ENCODE measurements at places on chromosomes 5 and 9.

DNA sequence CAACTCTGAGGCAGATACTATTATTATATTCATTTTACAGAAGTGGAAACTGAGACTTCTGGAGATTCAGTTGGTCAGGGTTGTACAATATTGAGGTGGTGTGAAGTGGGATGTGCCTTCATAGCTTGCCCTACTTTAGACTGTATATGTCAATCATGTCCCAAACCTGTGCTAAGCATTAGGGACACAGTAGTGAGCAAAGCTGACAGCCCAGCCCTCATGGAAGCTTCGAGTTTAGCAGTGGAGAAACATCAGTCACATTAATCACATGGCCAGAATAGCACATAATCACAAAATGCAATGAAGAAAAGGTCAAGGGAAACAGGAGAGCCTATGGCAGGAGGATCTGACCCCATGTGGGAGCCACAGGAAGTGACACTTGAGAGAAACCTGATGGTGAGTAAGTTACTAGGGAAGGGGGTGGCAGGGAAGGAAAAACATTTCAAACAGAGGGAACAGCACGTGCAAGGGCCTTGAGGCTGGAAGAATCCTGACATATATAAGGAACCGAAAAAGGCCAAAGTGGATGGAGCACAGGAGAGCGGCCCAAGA is 20.5 kb upstream of the RALGPS1 start:
- DNase-seq = no peak

DNA sequence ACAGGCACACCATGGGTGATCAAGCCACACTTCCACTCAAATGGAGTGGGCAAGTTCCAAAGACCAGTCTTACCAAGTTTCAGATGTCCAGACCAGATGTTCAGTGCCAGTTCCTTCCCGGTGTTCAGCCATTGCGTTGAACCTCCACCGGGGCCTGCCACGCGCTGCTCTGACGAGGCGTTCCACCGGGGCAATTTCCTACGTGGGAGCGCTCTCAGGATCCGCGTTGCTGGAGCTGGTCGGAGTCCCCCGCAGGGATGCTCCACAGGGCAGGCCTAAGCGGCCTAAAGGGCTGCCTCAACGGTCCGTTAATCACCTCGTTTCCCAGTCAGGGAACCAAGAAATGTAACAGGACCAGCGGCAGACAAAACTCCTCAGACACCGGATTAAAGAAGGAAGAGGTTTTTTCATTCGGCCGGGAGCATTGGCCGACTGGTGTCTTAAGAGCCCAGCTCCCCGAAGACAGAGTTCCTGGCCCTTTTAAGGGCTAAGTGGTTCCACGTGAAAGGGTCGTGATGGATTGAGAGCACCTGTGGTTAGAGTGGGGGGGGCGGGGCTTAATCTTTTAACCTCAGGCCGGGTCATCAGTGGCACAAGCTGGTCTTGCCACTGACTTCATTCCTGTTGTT is 35.7 kb upstream of the PPP1R26 start:
- no peak for DNase-seq

- DNase-seq = no peak
Observed at GRCh38 chr5:43191740-43192557, at the start of gene NIM1K. Gene NIM1K, plus strand, starts transcription at chr5:43192225. Its CDS starts 53,551 bp downstream, at chr5:43245776.

GRCh38 chr5:146836226-146836842 is 42.2 kb downstream of the PPP2R2B start:
- DNase-seq = no peak

DNA sequence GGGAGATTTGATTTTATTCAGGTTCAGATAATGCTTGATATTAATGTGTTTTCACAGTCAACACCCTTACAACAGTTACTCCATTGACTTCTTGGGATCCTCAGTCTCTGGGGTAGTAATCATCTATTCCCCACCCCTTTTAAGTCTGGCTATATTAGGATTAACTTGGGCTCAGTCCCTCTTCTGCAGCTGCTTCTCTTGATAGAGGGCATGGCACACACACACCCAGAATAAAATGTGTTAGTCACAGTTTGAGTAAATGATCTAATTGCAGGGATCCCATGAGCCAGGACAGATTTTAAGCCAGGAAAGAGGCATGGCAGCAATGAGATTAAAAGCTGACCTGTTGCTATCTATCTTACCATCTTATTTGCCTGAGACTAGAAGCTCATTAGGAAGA is 53.7 kb upstream of the VLDLR start:
- DNase-seq = no peak

GRCh38 chr9:89675058-89675742 is 70.4 kb downstream of the GADD45G start:
- DNase-seq = no peak

DNA sequence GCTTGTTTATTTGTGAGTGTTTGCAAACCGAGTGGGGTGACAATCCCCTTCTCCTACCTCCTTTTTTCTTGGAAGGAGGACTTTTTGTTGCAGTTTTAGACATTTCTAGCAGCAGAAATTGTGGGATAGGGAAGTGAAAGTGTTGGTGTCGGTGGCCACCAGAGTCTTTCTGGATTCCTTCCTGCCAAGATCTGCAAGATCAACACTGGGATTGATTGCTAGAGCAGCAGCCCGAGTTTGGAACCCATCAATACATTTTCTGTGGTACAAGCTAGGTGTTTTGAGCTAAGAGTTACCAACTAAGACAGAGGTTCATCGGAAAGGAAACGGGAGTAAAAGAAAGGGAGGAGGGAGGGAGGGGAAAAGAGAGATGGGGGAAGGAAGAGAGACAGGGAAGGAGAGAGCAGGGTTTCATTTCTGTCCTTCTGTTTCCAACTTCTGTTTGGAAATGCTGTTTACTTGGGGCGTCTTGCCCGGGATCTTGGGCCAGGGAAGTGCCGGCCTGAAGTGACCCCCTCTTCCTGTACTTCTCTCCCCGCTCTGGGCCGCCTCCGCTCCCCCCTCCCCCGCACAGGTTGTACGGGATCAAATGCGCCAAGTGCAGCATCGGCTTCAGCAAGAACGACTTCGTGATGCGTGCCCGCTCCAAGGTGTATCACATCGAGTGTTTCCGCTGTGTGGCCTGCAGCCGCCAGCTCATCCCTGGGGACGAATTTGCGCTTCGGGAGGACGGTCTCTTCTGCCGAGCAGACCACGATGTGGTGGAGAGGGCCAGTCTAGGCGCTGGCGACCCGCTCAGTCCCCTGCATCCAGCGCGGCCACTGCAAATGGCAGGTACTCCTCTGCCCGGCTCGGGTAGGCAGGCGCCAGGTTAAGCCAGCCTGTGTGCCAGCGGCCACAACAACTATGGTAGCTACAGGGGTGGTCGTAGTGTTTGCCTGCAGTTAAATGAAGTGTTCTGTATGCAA is 4.0 kb downstream of the ISL1 start:
- no peak for DNase-seq

DNA sequence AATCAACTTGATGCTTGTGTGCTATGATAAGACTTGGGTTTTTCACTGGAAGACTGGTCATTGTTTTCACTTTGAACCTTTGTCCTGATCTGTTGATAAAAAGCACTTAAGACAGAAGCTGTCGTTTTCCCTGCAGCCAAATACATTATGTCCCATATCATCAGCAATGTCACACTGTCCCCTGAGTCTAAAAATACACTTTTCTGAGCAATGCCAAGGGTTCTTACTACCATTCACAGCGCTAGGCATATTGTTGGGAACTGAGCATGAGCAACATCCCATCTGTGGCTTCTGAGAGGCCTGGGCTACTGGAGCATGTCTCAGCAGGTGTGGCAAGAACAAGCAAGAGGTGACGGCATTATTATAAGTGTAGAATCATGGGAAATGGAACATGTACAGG is 81.8 kb downstream of the SEMA6A start:
- DNase-seq = no peak

DNA sequence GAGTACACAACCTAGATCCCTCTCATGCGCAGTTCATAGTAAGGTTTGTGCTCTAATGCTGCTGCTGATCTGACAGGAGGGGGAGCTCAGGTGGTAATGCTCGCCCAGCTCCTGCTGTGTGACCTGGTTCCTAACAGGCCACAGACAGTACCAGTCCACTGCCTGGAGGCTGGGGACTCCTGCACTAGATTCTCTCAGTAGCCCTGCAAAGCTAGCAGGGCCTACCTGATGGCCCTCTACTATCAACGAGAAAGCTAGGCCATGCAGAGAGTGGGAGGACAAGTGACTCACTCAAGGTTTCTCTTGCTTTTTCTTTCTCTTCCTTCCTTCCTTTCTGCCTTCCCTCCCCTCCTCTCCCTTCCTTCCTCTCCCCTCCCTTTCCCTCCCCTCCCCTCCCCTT is 55.1 kb upstream of the TEX48 start:
- DNase-seq = no peak

- DNase-seq = no peak
Observed at GRCh38 chr9:101585740-101586139, 9.0 kb downstream of the PPP3R2 start.
